ENCODE measurements at places on chromosomes 12 and 14. TPM values are rescaled to one million over a fixed set of nuclear protein-coding genes. Genes with fewer than 3 reads are reported as not detected.

- DNase-seq, result no peak
Measured at GRCh38 chr12:10136637-10137205, 6.7 kb upstream of the CLEC7A start.

DNA sequence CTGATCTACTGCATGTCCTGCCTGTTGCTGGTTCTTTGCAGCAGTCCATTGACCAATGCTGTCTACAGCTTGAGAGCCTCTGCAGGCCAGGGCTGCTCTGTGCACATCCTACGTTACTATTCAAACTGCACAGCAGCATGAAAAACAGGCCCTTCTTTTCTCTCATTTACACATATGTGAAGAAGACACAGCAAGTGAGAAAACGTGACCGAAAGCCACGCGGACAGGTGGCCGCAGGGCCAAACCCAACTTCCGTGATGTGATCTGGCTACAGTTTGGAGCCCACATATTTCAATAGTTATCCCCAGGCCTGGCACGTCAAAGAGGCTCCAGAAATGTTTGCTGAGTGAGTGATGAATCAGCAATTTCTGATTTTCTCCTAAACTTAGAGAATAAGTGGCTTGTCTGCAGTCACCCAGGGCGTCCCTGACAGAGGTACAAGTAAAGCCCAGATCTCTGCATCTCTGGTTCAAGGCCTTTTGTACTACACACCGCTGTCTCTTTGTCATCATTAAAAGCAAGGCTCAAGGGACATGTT lies 17.9 kb upstream of the TCL1B start:
- no peak for DNase-seq

DNA sequence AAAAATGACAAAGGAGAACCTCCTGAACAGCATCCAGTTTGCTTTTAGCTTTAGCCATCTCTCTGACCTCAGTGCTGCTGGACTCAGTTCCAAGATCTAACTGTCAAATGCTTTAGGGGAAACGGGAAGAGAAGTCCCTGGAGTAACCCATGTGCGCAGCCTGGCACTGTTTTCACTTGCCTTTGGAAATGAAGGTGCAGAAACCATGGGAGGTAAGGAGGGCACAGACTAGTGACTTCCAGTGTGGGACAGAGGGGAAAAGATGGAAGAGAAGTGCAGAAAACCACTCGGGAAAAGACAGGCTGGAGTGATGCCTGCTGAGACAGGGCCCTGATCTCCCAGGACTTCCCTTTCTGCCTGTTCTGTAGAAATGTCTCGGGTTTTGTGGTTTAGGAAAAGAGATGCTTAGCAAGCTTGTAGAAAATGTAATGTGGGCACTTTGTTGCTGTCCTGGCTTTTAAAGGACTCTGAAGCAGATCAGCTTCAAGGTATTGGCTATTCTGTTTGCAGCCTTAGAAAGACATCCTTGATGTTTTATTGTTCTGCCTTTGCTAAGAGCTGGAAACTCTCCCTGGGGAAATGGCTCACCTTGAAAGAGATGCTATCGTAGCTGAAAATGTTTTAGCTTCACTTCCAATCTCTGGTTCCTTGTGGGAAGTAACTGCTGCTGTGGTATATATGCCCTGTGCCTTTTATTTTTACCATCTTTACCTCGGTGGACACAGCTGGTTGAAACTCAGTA lies 124.6 kb upstream of the HIF1A start:
- no peak for DNase-seq

- no peak for DNase-seq
Measured at GRCh38 chr12:106000382-106001104, 138.2 kb downstream of the NUAK1 start.

DNA sequence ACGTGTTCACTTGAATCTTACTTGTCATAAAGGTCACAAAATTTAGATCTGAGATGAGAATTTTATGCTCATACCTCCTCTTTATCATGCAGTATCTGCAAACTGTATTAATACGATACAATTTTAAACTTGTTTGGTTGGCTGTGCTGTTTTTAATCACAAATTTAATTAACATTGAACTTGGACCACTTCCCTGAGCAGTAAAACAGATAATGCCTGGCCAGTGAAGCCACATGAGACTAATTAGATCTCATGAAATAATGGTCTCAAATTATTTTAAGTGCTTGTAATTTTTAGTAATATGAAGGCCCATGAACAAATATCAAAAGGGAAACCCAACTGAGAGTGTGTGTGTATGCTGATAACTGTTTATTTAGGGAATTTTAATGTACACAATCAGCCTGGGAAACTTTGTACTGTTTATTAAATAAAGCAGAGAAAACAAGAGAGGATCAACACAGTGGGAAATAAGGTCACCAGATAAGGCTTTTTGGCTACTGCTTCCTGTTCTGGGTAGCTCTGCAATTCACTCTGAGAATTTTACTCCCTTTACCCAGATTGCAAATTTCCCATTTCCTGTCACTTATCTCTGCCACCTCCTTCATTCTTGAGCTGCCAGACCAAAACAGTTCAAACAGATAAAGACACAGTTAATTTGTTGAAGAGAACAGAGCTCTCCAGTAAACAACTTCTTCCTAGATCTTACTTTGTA lies 61.6 kb upstream of the GNPNAT1 start:
- DNase-seq, result no peak

- DNase-seq, result no peak
Measured at GRCh38 chr14:101072531-101072930, 169.0 kb upstream of the RTL1 start.

DNA sequence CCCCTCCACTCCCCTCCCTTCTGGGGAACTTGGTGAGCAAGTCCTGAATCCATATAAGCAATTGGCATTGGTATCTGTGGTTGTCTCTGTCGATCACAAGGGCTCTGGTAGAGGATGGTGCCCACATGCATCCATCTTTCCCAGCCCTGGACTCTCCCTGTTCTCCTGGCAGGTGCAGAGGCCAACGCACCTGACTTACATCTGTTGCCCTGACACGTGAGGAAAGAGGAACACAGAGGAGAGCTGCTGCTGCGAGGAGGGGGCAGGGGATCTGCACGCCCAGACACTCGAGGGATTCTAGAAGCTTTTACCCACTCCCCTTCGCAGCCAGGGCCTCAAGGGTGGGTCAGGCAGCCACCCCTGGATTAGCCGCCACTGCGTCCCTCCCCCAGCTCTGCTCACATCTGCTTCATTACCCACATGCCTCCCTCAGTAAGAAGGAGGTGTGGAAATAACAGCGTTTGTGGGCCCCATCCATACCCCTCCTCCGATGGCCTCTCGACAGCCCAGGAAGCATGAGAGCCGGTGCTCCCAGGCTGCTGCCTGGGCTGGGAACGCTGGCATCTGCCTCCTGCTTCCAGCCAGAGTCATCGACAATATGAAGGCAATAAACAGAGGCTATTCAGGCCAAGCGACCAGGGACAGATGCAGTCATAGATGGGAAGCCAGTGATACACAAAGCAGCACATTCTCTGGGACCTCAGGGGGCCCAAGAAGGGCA lies 56.5 kb downstream of the KDM2B start:
- DNase-seq, result no peak

Gene MUCL1
- not detected for polyA plus RNA-seq

Gene SYNDIG1L
- 17.7 TPM for polyA plus RNA-seq
